K562 (cell line): ENCODE measurements at places on chromosomes 6 and 20.

DNA sequence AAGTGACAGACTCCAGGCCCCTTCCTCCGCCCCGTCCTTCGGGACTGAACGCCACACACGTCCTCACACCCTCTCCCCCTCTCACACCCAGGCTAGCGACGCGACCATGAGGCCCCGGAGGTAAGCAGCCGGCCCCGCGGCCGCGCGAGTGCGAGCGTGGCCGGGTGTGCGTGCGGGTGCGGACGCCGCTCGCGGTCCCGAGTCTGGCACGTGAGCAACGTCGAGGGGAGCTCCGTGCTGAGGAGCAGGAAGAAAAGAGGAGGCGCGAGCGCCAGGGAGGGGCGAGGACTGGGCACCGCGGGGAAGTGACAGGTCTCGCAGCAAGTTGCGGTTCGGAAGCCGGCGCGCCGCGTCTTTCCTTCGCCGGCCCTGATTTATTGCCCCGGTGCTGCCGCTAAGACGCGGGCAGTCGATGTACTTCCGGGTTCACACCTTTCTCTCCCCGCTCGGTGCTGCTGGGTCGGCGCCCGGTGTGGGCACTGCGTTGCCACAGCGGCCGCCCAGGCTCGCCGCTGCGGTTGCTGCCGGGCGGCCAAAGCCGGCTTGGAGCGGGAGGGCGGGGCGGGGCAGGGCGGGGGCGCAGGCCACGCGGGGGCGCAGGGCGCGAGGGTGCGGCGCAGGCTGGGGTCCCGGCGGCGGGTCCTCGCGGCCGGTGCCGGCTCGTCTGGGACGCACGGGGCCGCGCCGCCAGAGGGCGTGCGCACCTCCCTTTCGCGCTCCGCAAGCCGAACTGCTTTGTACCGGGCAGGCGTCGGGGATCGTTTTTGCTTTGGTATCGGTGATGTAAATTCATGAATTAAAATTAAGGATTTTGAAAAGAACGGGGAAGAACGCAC is 15.8 kb upstream of the LIN28B start:
- no peaks in the 10 kb centered on the region for H3K4me1 ChIP-seq
- peak; percentile 77 for DNase-seq
- peak overlapping the region; percentile 44 for H3K4me3 ChIP-seq
- no peaks in the 10 kb centered on the region for H3K27me3 ChIP-seq
- H3K36me3 ChIP-seq, result no peaks in the 10 kb centered on the region

DNA sequence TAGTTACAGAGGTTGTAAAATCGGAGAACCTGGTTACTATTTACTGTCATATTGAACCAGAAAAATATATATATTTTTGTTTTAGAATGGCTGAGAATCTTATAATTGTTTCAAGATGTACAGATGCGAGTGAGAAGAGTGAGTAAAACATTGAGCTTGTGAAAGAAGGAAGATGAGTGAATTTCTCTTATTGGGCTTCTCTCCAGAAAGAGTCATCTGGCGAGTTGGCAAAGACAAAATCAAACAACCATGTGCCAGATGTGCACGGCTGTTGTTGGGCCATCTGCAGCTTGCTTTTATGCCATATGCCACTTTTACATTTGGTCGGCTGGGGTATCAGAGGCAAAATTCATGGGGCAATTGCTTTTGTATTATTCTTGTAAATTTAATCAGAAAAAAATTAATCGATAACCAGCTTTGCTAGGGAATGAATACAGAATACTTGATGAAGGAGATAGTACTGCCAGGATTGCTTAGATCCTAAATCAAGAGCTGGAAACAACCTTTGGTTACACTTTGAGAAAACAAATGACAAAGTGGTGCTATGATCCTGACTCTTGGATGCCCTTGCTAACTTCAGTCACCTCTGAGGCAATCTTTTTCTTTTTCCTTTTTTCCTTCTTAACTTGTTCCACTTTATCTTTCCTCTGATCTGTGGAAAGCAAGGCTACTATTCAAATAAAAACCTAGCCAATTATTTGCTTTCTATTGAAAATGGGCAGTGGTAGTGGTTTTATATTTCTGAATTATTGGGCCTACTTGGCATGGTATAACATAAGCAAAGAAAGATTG is 97.1 kb upstream of the GRIK2 start:
- no peak overlapping the region for H3K27ac ChIP-seq
- H3K36me3 ChIP-seq, result no peaks in the 10 kb centered on the region
- H3K27me3 ChIP-seq, result no peaks in the 10 kb centered on the region
- no peak overlapping the region for H3K4me3 ChIP-seq

GRCh38 chr20:24955045-24955444 is 6.0 kb downstream of the CST7 start:
- no peaks in the 10 kb centered on the region for H3K27me3 ChIP-seq
- DNase-seq, result no peak
- no peak overlapping the region for H3K4me3 ChIP-seq
- H3K27ac ChIP-seq, result no peak overlapping the region
- no peaks in the 10 kb centered on the region for H3K36me3 ChIP-seq

DNA sequence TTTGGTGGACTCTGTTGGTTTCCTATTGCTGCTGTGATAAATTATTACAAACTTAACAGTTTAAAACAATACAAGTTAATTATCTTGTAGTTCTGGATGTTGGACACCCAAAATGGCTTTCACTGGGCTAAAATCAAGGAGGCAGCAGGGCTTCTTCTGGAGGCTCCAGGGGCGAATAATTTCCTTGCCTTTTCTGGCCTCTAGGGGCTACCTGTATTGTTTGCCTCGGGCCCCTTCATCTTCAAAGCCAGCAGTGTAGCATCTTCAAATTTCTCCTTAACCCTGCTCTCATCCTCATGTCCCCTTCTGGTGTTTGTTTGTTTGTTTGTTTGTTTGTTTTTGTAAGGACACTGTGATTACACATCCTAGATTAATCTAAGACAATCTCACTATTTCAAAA is 60.5 kb upstream of the ANKEF1 start:
- H3K36me3 ChIP-seq, result no peaks in the 10 kb centered on the region
- no peak overlapping the region for H3K4me3 ChIP-seq
- no peaks in the 10 kb centered on the region for H3K27me3 ChIP-seq
- H3K4me1 ChIP-seq, result no peaks in the 10 kb centered on the region

DNA sequence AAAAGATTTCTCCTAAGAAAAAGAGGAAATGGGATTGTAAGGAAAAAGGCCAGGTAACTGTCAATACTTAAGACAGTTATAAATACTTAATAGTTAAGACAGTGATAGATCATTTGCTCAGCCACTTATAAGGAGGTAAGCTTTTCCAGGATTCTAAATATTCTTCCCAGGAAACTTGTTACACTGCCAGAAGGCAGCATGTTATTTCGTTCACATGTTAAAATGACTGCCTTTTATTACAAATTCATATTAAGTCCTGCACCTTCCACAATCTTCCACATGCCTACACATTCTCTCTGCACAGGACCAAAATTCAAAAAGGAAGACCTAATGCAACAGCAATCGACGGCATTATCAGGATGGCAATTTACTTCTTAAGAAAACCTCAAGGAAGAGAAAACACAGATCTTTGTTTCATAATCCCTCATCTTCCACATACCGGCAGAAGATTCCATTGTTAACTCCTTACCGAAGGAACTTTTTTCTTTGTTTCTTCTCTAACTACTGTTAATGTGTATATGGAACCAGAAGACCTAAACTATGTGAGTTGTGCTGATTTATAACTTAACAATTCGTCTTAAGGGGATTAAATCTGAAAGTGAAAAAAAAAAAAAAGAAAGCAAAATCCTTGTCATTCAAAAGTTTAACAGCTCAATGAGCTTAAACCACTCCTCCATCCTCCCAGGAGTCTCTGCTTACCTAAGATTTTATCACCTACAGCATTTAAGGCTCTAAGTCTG is 799 bp downstream of the TAAR2 start:
- H3K4me3 ChIP-seq, result no peak overlapping the region
- no peaks in the 10 kb centered on the region for H3K36me3 ChIP-seq
- no peaks in the 10 kb centered on the region for H3K27me3 ChIP-seq
- DNase-seq, result no peak
- no peaks in the 10 kb centered on the region for H3K4me1 ChIP-seq

- H3K36me3 ChIP-seq, result peaks cover 57% of the 10 kb centered on the region
- peaks cover 15% of the 10 kb centered on the region for H3K4me1 ChIP-seq
- H3K27ac ChIP-seq, result peak overlapping the region; percentile 95
- peak; percentile 71 for DNase-seq
- H3K27me3 ChIP-seq, result no peaks in the 10 kb centered on the region
Measured at GRCh38 chr6:27894839-27895762, 17.1 kb downstream of the OR2B2 start.

DNA sequence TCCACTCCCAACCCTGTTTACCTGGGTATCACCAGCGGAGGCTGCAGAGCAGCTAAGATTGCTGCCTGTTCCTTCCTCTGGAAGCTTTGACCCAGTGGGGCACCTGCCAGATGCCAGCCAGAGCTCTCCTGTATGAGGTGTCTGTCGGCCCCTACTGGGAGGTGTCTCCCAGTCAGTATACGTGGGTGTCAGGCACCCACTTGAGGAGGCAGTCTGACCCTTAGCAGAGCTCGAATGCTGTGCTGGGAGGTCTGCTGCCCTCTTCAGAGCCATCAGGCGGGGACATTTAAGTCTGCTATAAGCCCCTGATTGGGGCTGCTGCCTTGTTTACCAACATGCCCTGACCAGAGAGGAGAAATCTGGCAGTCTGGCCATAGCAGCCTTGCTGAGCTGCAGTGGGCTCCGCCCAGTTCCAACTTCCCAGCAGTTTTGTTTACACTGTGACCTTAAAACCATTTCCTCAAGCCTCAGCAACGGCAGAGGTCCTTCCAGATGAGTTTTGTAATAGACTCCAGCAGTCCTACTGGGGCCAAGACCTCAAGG is 2.8 kb downstream of the RAET1E start:
- no peak overlapping the region for H3K4me3 ChIP-seq
- H3K36me3 ChIP-seq, result no peaks in the 10 kb centered on the region

DNA sequence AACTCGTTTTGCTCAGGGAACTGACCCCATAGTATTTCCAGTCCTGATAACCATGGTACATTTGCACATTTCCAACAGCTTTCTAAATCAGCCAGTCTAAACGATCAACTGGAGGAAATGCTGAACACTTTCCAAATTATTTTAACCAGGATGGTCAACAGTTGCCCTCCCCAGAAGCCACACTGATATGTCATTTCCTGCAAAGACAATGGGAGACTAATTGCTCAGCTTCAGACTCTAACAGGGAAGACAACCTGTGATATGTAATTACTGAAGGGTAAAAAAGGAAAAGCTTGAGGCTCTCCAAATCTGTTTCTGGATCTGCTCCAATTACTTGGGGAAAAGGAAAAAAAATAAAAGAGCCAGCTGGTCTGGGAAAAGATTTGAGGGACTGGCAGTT is 88.8 kb downstream of the FYN start:
- H3K27ac ChIP-seq, result no peak overlapping the region
- no peak overlapping the region for H3K4me3 ChIP-seq
- H3K4me1 ChIP-seq, result no peaks in the 10 kb centered on the region; the same call in 1 of the 2 replicates
- DNase-seq, result no peak
- H3K36me3 ChIP-seq, result no peaks in the 10 kb centered on the region

DNA sequence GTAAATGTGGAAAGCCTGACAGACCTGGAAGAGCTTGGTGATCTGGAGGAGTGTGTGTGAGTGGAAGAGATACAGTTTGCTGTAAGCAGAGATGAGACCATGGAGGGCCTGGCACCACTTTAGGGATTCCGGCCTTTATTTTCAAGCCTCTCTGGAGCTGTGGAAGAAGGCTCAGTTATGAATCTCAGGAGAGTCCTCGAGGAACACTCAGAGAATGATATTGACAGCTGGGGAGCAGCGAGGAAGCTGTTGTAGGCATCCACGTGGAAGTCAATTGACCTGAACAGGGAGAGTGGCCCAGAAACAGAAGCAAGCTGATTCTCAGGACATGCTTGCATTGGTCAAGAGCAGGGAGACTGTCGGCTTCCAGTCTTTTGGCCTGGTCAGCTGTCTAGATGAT is 108.4 kb upstream of the FOXQ1 start:
- H3K4me3 ChIP-seq, result no peak overlapping the region
- H3K27ac ChIP-seq, result no peak overlapping the region
- no peaks in the 10 kb centered on the region for H3K36me3 ChIP-seq
- peaks cover 39% of the 10 kb centered on the region for H3K27me3 ChIP-seq
- DNase-seq, result no peak

- DNase-seq, result no peak
- H3K4me1 ChIP-seq, result peaks cover 13% of the 10 kb centered on the region; the same call in 2 of the 3 replicates
- H3K4me3 ChIP-seq, result no peak overlapping the region
- no peak overlapping the region for H3K27ac ChIP-seq
Measured at GRCh38 chr6:136728033-136728939, 64.0 kb downstream of the MAP3K5 start.

DNA sequence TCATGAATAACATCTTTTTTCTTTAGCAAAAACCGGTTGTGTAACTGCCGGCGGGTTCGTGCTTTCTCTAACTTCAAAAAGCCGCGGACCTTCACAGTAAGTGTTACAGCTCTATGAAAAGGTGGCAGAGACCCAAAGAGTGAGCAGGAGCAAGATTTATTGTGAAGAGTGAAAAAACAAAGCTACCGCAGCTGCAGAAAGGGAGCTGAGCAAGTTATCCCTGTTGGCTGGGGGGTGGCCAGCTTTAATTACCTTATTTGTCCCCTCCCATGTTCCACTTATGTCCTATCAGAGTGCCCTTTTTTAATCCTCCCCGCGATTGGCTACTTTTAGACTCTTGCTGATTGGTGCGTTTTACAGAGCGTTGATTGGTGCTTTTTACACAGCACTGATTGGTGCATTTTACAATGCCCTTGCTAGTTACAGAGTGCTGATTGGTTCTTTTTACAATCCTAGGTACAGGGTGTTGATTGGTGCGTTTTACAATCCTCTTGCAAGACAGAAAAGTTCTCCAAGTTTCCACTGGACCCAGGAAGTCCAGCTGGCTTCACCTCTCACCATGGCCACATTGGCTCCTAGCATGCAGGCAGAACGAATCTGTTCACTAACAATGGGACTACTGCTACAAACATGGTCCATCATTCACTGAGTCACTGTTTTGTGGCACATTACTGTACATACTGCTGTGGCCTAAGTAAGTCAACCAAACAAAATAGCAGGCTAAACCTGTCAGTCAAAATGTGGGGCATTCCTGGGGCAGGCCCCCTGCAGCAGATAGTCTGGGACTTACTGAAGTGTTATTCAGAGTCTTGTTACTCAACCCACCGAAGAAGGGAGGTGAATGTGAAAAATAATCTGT is 52.8 kb downstream of the MYLIP start:
- no peak overlapping the region for H3K4me3 ChIP-seq
- H3K4me1 ChIP-seq, result no peaks in the 10 kb centered on the region; the same call in 1 of the 2 replicates
- no peaks in the 10 kb centered on the region for H3K27me3 ChIP-seq
- no peak overlapping the region for H3K27ac ChIP-seq
- no peaks in the 10 kb centered on the region for H3K36me3 ChIP-seq

- peaks cover 6% of the 10 kb centered on the region; the same call in 1 of the 2 replicates for H3K4me1 ChIP-seq
- H3K27me3 ChIP-seq, result no peaks in the 10 kb centered on the region
- H3K36me3 ChIP-seq, result peaks cover 7% of the 10 kb centered on the region; the same call in 2 of the 3 replicates
- no peak overlapping the region for H3K4me3 ChIP-seq
- no peak overlapping the region for H3K27ac ChIP-seq
Measured at GRCh38 chr6:70411542-70412251, 1.6 kb upstream of the FAM135A start.
